GM12878 (cell line): ENCODE measurements at places on chromosomes 2 and 18. TPM values are rescaled to one million over a fixed set of nuclear protein-coding genes. Genes with fewer than 3 reads are reported as not detected.

Gene OTOS
- total RNA-seq, result not detected in 2 replicates

Gene PDE1A
- not detected in 2 replicates for total RNA-seq

Gene MFSD2B
- 0.19 and 0.28 TPM in 2 replicates for total RNA-seq

Gene FLACC1
- 0.29 and 0.54 TPM in 2 replicates for total RNA-seq

Gene WNT10A
- 20.6 and 20.7 TPM in 2 replicates for total RNA-seq

DNA sequence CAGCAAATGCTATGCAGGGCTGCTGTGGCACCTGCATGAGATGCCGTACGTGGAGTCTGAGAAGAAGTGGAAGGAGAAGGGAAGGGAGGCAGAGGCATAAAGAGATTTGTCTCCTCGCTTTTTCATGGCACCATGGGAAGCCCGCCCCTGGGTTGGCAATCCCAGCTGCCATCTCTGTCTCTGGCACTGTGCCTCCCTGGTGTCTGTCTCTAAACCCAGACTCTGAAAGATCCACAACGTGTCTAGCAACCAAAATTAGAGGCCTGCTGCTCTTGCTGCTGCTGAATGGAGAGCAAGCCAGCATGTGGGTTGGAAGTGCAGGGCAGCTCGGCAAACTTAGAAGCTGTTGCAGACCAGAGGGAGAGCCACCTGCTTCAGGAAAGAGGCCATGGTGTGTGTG, 53.1 kb downstream of the INO80C start:
- no peak overlapping the region for H3K4me3 ChIP-seq
- H3K4me1 ChIP-seq, result no peaks in the 10 kb centered on the region
- no peaks in the 10 kb centered on the region for H3K27me3 ChIP-seq

DNA sequence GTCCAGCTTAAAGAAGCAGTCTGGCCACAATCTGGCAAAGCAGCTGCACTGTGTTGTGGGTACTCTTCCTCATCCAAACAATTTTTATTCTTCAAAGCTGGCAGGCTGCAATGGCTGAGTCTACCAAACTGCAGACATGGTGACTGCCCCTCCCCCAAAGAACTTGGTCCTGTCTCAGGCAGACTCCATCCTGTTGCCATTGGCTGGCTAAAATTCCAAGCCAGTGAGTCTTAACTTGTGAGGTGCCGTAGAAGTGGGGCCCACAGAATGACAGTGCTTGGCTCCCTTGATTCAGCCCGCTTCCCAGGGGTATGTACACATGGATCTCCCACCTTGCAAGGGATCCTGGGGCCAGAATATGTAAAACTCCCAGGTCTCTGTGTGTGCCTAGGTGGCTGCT, 14.5 kb upstream of the NXPH2 start:
- H3K4me3 ChIP-seq, result no peak overlapping the region
- no peaks in the 10 kb centered on the region for H3K4me1 ChIP-seq
- no peaks in the 10 kb centered on the region for H3K36me3 ChIP-seq
- no peak for DNase-seq
- H3K27me3 ChIP-seq, result no peaks in the 10 kb centered on the region

GRCh38 chr2:122800781-122801180, 1045.3 kb downstream of the TSN start:
- no peak overlapping the region for H3K27ac ChIP-seq
- no peaks in the 10 kb centered on the region for H3K4me1 ChIP-seq
- H3K36me3 ChIP-seq, result no peaks in the 10 kb centered on the region
- DNase-seq, result no peak
- H3K27me3 ChIP-seq, result no peaks in the 10 kb centered on the region
